IMR-90 (cell line): ENCODE measurements at places on chromosomes 13 and 19. TPM values are rescaled to one million over a fixed set of nuclear protein-coding genes. Genes with fewer than 3 reads are reported as not detected.

The FXYD3 gene
- polyA plus RNA-seq, result not detected in 2 replicates

DNA sequence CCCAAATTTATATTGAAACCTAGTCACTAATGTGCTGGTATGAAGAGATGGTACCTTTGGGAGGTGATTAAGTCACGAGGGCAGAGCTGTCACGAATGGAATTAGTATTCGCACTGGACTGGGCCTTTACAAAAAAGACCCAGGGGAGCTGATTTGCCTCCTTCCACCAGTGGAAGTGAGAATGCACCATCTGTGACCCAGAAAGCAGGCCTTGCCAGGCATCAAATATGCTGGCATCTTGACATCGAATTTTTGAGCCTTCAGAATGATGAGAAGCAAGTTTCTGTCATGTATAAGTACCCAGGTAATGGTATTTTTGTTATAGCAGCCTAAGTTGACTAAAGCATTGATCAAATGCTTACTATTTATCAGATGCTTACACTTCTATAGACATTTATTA lies 373.6 kb downstream of the FGF14 start:
- no peaks in the 10 kb centered on the region for H3K27me3 ChIP-seq
- no peak for DNase-seq
- H3K4me3 ChIP-seq, result no peak overlapping the region

DNA sequence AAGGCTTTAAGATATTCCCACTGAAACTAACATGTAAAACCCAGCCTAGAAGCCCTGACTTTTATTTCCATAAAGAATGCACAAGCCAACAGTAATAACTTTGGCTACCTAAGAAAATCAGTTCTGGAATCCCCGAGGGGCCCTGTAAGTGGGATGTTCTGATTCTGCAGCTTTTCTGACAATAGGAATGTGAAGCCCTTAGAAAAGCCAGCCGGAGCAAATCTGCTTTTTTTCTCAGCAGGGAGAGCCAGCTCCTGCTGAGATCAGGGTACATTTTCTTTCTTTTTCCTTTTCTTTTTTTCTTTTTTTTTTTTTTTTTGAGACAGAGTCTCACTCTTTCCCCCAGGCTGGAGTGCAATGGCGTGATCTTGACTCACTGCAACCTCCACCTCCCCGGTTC lies 8.0 kb upstream of the GARRE1 start:
- no peak for DNase-seq
- H3K27me3 ChIP-seq, result no peaks in the 10 kb centered on the region
- H3K4me3 ChIP-seq, result no peak overlapping the region
- H3K27ac ChIP-seq, result no peak overlapping the region

The ZNF560 gene
- 0.33 and 0.36 TPM in 2 replicates for polyA plus RNA-seq

The ZNF208 gene
- polyA plus RNA-seq, result not detected in 2 replicates

The MARCHF2 gene
- 33.8 and 39.1 TPM in 2 replicates for polyA plus RNA-seq

DNA sequence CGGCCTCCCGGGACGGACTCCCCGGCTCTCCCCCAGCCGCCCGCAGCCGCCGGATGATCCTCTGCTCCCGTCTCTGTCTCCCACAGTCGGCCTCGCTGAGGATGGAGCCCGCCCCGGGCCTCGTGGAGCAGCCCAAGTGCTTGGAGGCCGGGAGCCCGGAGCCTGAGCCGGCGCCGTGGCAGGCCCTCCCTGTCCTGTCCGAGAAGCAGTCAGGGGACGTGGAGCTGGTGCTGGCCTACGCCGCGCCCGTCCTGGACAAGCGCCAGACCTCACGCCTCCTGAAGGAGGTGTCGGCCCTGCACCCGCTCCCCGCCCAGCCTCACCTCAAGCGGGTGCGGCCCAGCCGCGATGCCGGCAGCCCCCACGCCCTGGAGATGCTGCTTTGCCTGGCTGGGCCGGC lies 6.8 kb downstream of the ADAT3 start:
- H3K4me1 ChIP-seq, result peaks cover 7% of the 10 kb centered on the region
- H3K27me3 ChIP-seq, result no peaks in the 10 kb centered on the region
- no peak overlapping the region for H3K4me3 ChIP-seq
- DNase-seq, result no peak

- peaks cover 5% of the 10 kb centered on the region; the same call in 1 of the 2 replicates for H3K4me1 ChIP-seq
- H3K4me3 ChIP-seq, result no peak overlapping the region
- H3K36me3 ChIP-seq, result peaks cover 64% of the 10 kb centered on the region
- peak; percentile 16 for DNase-seq
These were observed 4.9 kb upstream of the USE1 start for GRCh38 chr19:17210296-17210695.

- H3K27ac ChIP-seq, result no peak overlapping the region
- no peaks in the 10 kb centered on the region for H3K36me3 ChIP-seq
- no peaks in the 10 kb centered on the region for H3K27me3 ChIP-seq
- H3K4me1 ChIP-seq, result no peaks in the 10 kb centered on the region
These were observed 174.7 kb downstream of the GPC5 start for GRCh38 chr13:91572944-91573598.

The CEACAM4 gene
- not detected in 2 replicates for polyA plus RNA-seq

The LRRC63 gene
- polyA plus RNA-seq, result not detected in 2 replicates

- peaks cover 30% of the 10 kb centered on the region for H3K36me3 ChIP-seq
- H3K4me1 ChIP-seq, result peaks cover 9% of the 10 kb centered on the region; the same call in 1 of the 2 replicates
- H3K27ac ChIP-seq, result no peak overlapping the region
- DNase-seq, result peak; percentile 17
- no peaks in the 10 kb centered on the region for H3K27me3 ChIP-seq
These were observed 6.2 kb downstream of the TMTC4 start for GRCh38 chr13:100668408-100668807.
